Lung (tissue), 17 donors: ENCODE measurements at places on chromosomes 1 and 21.

GRCh38 chr1:43432907-43433306 lies 20.8 kb downstream of the HYI start:
- DNase-seq = no peak

DNA sequence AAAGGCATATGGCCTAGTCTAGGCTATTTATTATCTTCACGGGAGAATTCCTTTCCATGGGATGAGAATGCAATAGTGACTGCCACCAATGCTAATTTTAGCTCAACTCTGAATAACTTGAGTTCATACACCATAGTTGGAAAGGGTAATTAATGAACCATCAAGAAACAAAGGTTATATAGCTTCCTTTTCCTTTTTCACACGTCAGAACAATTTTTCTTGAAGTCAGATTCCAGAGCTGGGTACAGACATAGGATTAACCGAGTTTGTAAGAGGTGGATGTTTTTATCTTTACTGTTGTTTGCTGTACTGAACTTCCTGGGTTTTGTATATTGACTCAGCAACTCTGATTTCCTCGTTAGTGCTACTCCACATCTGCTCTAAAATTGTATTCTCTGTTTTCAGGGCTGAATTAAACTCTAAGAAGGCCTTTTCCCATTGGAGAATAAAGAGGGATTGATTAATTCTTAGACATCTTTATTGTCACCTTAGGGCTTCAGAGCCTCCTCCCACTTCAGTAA lies 262.0 kb downstream of the NUF2 start:
- no peak for DNase-seq

- peak; percentile 34 for DNase-seq
These were observed 297.0 kb downstream of the GPATCH2 start for GRCh38 chr1:217333939-217334338.

DNA sequence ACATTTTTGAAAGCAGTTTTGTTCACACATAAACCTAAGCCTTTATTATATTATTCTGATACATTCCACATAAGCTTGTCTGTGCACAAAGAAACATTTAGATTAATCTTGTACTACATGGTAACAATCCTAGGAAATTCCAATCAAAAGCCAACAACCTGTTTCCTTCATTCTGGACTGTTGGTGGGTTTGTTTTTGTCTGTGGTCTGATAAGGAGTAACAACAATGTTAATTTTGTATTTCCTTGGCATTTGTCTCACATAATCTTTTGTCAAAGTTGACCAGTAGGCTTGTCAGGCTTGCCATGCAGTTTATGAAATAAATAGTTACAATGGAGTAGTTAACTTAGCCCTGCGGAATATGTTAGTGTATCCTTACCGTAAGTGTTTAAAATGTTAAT lies 183.3 kb downstream of the DHRS3 start:
- peak; percentile 42 for DNase-seq

DNA sequence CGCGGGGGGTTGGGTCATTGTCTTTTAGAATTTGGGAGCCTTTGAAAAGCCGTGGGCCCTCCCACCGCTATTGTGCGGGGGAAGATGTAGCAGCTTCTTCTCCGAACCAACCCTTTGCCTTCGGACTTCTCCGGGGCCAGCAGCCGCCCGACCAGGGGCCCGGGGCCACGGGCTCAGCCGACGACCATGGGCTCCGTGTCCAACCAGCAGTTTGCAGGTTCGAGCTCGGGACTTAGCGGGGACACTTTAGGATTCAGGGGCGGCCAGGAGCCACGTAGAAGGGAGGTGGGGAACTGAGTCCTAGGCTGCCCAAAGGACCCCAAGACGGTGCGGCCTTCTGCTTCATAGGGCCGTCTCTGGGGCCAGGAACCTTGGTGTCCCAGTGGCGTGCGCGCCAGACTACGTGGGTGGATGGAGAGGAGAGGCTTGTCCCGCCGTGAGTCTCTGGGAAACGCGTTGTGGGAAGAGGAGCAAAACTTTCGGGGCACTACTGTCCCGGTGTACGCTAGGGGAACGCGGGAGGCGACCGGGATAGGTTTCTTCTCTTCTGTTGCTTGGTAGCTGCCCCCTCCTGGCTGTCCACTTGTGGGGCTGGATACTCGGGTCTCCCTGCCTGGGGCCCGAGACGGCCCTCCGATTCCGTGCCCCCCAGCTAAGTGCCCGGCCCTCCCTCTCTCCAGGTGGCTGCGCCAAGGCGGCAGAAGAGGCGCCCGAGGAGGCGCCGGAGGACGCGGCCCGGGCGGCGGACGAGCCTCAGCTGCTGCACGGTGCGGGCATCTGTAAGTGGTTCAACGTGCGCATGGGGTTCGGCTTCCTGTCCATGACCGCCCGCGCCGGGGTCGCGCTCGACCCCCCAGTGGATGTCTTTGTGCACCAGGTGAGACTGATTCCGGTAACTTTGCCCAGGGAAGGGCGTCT lies at the start of gene LIN28A:
Gene LIN28A, plus strand, starts transcription at position 112 of the 918 bp plus-strand sequence. Its CDS starts 75 bp downstream, at position 187.
- DNase-seq = no peak

- no peak for DNase-seq
These were observed 13.6 kb upstream of the PLPPR4 start for GRCh38 chr1:99250728-99251127.

GRCh38 chr1:229434005-229434640 lies at the start of gene ACTA1:
Gene ACTA1 (minus strand): TSS chr1:229434094. CDS start chr1:229433115, 979 bp downstream.
- no peak for DNase-seq

DNA sequence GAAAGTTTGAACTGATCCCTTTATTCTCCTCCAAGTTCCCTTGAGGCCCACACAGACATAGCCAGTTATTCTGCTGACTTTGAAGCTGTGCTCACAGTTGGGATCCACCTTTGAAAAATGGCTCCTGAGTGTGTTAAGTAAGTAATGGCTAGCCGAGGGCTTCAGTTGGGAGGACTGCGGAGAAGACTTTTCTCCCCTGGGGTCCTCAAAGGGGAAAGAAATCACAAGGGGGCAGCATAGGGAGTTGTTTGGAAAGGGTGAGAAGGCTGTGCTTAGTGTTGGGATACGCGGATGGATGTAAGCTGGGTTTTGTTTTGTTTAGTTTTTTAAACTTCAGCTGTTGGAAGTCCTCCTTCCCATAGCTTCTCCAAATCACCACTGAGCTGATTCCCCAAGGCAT lies 8.3 kb downstream of the PGM1 start:
- DNase-seq = no peak

GRCh38 chr1:199109160-199109559 lies 470.3 kb downstream of the PTPRC start:
- DNase-seq = no peak
